ENCODE measurements at places on chromosomes 2 and 18.

GRCh38 chr18:73684647-73685046, 463.0 kb downstream of the FBXO15 start:
- DNase-seq: no peak

DNA sequence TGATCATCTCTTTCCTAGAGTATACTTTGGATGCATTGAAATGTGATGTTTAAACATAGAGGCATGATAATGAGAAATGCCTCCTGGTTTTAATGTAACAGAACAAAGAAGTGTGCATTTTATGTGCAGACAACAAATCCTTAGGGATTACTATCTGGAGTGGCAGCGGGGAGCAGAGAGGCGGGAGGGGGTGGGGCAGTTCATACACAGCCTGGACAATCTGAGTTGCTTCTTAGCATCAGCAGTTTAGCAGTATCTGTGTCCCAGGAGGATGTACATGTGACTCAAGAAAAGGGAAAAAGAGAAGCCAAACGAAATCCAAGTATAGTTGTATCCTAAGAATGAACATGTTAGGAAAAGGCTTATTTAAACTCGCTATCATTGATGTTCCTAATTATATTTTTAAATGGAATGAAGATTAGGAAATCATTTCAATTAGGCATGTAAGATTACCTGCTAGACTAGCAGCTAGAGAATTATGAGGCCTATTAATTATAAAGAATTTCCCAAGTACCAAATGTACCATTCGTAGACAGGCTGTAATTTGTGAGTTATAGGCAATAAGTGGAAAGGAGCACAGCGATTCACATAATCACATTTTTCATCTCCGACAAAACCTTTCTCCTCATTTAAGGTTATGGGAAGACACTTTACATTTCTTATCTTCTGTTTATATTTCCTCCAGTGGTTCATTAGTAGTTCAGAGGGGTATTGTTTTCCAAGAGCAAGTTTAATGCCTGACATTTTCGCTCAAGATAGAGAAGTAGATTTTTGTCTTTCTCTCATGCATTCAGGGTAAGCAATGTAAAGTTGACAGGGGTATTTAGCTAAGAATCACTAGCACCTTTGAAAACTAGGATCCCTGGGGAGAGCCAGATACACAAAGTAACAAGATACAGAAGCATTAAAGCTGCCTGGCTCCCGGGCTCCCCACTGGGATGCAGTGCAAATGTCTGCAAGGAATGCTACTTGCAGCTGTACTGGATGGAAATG, 141.3 kb upstream of the NOSTRIN start:
- DNase-seq: no peak

DNA sequence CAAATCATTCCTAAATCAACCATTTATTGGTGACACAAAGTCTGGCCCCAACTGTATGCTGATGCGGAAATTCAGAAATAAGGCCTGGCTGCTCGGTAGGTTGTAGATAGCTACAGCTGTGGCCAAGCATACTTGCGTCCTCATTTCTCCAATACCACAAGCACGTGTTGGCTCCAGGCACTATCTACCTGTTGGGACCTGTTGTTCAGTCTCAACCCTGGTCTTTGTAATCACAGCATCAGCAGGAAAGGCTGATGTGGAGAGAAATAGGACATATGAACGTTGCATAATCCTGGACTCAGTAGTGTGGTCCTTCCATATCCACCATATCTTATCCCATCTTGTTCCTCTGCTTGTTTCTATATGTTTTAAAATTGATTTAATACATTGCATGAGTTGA, 212.6 kb downstream of the PMAIP1 start:
- DNase-seq: no peak

- DNase-seq: no peak
Observed at GRCh38 chr2:61714210-61714609, 139.7 kb downstream of the FAM161A start.

GRCh38 chr2:130836501-130837174, at the start of gene ARHGEF4:
TSS of gene ARHGEF4 (plus strand) at chr2:130836914. CDS start at chr2:130836954, 40 bp downstream.
- DNase-seq: peak; percentile 54

DNA sequence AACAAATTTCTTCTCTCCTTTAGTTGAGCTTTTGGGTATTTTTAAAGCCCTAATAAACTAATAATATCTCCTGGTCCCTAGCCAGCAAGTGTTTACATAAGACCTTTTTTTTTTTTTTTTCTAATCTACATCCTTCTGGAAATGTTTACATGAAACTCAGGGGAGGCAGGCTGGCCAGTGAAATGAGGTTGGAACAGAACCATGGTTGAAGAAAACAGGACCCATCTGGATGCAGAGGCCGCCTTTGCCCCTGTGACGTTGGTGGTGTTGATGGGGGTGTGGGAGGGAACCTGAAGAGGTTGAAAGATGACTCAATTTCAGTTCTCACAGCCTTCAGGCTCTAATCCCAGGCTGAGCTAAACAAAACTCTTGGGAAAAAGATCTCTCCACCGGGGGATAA, 118.5 kb downstream of the NRP2 start:
- peak; percentile 45 for DNase-seq

DNA sequence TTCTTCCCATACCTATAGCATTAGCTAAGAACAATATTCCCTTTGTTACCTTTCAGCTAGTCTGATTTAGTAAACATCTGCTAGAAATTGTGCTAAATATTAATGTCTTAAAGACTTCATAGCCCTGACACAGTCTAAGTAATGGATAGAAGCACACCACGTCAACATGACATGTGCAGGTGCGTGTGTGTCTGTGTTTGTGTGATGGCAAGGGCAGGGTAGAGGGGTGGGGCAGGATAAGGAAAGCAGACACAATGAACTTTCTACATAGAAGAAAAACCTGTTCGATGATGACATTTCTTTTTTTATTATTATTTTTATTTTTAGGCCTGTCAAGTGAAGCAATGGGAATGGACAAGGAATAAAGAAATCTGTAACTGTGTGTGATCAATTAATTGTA, 223.3 kb downstream of the NOL4 start:
- DNase-seq: no peak

DNA sequence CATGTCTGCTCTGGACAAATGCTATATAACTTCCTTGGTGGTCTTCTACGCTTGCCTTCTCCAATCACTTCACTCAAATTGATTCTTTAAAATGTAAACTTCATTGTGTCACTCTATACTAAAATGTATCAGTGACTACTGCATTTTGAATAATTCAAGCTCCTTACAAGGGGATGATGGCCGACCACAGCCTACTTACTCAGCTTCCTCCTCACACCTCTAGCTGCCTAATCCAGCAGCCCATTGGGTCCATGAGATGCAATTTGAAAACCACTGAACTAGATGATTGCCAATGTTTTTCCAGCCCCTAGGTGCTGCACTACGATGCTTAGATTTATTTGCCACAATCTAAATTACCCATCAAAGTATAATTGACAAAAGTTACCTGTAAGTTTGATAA, 120.7 kb downstream of the CTAGE1 start:
- DNase-seq: no peak

- no peak for DNase-seq
Observed at GRCh38 chr2:54636415-54637139, 86.9 kb upstream of the EML6 start.

- no peak for DNase-seq
Observed at GRCh38 chr2:119338826-119339561, 27.6 kb downstream of the C2orf76 start.

DNA sequence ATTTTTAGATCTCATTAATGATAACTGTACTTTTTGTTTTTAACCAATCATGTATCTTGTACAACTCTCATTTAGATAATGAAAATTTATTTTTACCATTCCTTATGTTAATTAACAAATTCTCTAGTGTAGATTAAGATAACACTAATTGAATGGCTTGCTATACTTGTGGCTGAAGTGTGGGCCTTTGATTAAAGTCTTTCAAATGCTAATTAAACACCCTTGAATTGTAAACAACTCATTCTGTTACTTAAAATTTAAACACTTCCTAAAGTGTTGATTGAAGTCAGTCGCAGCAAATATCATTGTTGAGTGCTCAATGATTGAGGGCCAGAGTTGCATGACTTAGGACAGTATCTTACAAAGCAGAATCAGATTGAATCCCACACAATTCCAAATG, 109.8 kb upstream of the GULP1 start:
- DNase-seq: no peak

DNA sequence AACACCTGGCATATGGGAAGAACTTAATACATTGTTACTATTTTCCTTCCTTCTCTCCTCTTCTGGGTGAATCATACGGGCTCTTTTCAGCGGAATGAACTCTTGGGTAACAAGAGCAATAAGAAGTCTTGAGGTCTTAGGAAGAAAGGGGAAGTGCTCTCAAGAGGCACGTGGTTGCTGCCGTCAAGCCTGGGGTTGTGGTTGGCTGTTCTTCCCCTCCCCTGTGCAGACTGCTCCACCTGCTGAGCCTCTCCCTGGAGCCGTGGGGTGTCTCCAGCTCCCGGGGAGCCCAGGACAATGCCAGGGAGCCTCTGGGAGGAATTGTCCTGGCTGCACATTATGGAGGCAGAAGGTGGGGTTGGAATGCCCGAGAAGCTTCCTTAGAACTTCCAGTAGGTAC, 19.4 kb downstream of the TOGARAM2 start:
- no peak for DNase-seq

GRCh38 chr2:72785517-72785916, 40.3 kb downstream of the EXOC6B start:
- DNase-seq: no peak

GRCh38 chr2:51258301-51258700, 226.4 kb upstream of the NRXN1 start:
- DNase-seq: no peak

- peak; percentile 82 for DNase-seq
Observed at GRCh38 chr2:222736301-222736700, 64.8 kb downstream of the MOGAT1 start.

DNA sequence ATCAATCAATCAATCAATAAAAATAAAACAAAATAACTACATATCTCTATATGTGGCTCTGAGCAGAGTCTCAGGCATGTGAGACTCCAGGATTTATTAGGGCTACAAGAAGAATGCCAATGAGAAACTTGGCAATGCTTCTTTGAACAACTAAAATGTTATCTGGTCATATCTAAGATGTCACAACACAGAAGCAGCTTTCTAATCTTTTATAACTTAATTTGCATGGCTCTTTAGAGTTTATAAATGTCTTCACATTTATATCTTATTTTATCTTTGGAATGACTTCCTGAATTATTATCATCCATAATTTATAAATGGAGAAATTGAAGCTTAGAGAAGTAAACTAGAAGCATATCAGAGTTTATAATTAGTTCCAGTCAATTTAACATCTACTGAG, 14.9 kb upstream of the MAP4K3 start:
- no peak for DNase-seq

DNA sequence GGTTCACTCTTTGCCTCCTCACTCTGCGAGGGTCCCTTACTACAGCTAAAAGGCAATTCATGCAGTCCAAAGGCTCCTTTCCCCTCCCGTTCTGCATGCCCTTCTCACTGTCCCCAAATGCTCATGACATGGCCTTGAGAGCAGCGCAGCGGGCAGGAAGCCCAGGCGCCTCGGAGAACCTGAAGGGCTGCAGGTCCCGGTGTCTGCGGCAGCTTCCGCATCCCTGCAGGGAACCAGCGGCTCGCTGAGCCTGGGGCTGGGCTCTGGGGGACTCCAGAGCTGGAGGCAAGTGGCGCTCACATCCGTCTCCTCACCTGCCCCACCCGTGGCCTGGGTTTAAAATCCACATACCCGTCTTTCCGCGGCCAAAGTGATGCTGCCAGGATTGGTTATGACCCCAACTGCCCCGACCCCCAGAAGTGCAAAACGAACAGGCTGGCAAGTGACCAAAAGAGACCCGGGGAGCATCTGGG, 462 bp upstream of the CIDEA start:
- DNase-seq: no peak

DNA sequence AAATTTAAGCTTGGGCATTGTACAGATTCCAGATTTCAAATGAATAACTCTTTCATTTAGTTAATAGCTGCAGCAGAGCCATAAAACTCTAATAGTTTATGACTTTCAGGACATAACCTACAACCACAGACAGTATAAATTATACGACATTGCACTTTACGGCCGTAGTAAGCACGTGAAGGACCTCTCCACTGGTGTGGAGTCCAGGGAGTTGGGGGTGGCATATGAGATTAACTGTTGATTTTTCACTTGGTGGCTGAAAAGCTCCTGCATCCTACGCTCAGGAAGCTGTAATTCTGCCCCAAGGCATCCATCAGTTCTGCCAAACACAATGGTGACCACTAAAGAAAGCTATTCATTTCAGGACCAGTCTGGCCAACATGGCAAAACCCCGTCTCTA, 376.2 kb downstream of the SOX11 start:
- no peak for DNase-seq

- DNase-seq: no peak
Observed at GRCh38 chr2:69017835-69018234, 4.9 kb downstream of the ANTXR1 start.

DNA sequence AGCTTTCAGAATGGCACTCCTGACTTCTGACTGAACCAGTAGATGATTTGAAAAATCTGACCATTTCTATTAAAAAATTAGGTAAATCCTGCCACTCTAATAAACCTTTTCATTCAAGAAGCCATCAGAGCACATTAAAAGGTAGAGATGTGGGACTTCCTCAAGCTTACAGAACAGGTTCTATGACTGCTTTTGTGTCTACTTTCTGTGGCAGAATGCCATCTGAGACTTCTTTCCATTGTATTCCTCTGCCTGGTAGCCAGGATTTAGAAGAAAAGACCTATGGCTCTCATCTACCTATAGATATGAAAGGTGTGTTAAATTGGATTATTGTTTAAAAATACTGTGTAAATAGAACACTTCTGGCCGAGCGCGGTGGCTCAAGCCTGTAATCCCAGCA, 99.9 kb upstream of the NABP1 start:
- DNase-seq: no peak

GRCh38 chr18:36624451-36625167, 204.2 kb downstream of the TPGS2 start:
- DNase-seq: no peak

- peak; percentile 84 for DNase-seq
Observed at GRCh38 chr2:241412144-241412543, 56.1 kb downstream of the FARP2 start.

- DNase-seq: peak; percentile 58
Observed at GRCh38 chr2:119085613-119086012, 72.9 kb downstream of the C1QL2 start.

GRCh38 chr2:168731616-168732015, 70.8 kb upstream of the NOSTRIN start:
- no peak for DNase-seq

DNA sequence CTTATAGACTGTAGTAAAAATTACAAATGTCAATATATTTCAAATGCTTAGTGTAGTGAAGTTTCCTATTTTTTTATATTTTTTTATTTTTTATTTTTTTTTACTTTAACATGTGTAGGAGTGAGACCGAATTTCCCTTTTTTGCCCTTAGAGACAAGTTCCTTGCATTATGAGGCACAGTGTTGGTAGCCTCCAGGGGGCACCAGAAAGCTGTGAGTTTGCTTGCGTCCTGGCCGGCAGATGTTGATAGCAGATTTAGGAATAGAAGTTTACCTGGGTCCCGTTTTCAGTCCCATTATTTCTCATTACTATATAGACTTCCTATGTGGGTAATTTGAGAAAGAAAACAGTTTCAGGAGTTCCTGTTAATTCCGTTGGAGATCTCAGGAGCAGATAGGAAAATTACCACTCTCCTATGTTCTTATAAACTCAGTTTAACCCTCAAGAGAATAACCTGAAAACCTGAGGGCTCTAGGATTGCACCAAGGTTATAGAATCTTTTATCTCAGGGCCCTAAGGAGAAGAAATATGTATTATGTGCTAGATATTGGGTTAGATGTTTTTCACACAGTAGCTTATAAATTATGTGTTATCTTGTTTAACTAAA, 157.5 kb upstream of the SESTD1 start:
- peak; percentile 43 for DNase-seq

GRCh38 chr2:178074123-178075005, 1.8 kb upstream of the PDE11A start:
- no peak for DNase-seq

Data from MG63 (cell line).